ENCODE measurements at places on chromosomes 11 and 22.

GRCh38 chr11:128687321-128687720, 6.6 kb upstream of the FLI1 start:
- no peak for DNase-seq

- no peak for DNase-seq
Observed at GRCh38 chr11:9710223-9710622, 46.3 kb downstream of the SWAP70 start.

GRCh38 chr11:66850235-66850587, 6.7 kb upstream of the LRFN4 start:
- no peak for DNase-seq

GRCh38 chr11:13104619-13105236, 95.6 kb downstream of the RASSF10 start:
- DNase-seq, result no peak

DNA sequence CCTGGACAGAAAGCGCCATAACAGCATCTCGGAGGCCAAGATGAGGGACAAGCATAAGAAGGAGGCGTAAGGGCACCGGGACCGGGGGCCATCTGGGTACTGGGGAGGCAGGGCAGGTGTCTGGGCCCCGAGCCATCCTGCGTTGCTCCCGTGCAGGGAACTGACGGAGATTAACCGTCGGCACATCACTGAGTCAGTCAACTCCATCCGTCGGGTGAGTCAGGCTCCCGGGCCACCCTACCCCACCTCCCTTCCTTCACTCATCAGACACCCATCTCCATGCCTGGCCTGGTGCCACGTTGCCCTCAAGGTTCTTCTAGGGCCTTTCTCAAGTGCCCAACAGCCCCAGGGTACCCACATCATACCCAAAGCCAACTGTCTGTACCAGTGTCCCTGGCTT, 15.0 kb downstream of the PLCB3 start:
- no peak for DNase-seq

DNA sequence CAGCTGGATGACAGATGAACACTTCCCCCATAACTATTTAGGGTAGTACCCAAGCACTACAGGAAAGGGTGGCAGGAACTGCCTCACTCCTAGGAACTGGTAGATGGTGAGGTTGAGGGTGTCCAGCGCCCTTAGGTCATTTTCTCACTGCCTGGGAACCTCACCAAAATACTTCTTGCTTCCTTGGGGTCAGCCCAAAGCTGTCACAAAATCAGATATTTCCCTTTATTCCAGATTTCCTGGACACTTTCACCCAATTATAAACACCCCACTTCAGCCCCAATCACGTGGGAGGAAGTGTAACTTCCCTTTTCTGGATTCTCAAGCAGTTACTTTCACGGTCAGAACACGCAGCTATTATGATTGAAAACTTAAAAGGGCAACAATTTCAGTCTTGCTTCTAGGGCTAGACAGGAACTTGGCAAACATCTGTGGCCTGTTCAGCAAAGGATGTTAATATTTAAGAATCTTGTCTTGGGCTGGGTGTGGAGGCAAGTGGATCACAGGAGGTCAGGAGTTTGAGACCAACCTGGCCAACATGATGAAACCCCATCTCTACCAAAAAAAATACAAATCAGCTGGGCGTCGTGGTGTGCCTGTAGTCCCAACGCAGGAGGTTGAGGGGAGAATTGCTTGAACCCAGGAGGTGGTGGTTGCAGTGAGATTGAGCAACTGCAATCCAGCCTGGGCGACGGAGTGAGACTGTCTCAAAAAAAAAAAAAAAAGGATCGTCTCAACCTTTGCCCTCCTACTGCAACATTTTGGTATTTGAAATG, 4.0 kb downstream of the FTH1 start:
- DNase-seq, result no peak

DNA sequence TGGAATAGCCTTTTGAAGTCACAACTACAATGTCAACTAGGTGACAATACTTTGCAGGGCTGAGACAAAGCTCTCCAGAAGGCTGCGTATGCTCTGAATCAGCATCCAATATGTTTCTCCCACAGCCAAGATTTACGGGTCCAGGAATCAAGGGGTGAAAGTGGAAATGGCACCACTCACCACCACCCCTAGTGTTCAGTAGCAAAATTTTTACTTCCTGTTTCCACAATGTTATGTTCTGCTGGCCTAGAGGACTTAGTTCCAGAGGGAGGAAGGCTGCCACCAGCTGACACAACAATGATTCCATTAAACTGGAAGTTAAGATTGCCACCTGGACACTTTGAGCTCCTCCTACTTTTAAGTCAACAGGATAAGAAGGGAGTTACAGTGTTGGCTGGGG, 68.5 kb upstream of the MPEG1 start:
- DNase-seq, result no peak

Measured in NCI-H526 (cell line).